ENCODE measurements at places on chromosomes 7 and 10.

GRCh38 chr7:122748195-122748594 lies 45.5 kb upstream of the RNF148 start:
- DNase-seq = no peak

DNA sequence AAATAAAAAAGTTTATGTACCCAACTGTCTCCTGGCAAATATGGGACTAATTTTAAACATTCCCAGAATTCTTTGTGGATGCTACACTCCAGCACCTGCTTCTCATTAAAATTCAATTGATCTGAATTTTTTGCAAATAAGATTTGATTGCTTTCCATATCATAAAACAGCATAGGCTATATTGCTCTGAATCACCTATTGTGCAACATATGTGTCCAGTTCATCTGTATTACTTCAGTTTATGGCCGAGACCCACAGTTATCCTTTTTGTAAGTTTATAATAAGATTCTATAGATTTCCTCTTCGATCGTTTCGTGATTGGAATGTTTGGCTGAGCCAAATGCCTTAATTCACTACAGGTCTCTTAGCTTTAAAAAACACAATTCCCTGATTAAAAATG lies 351.1 kb downstream of the TFEC start:
- no peak for DNase-seq

- peak; percentile 50 for DNase-seq
These were observed 94.0 kb downstream of the C10orf105 start for GRCh38 chr10:71625445-71626175.

DNA sequence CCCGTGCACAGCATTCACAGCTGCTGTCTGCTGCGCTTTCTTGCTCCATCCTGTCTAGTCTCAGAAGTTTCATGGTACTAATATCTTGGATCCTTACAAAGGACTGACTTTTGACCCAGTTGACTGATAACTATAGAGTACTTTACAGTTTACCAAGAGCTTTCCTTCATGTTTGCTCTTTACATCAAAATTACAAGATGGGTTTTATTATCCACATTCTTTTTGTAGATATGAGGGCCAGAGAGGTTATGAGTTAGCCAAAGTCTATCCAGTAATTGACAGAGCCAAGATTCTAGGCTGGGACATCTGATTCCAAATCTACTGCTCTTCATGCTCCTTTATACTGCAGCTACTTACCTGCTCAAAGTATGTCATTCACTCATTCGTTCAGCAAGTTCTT lies 218.2 kb downstream of the AUTS2 start:
- no peak for DNase-seq

DNA sequence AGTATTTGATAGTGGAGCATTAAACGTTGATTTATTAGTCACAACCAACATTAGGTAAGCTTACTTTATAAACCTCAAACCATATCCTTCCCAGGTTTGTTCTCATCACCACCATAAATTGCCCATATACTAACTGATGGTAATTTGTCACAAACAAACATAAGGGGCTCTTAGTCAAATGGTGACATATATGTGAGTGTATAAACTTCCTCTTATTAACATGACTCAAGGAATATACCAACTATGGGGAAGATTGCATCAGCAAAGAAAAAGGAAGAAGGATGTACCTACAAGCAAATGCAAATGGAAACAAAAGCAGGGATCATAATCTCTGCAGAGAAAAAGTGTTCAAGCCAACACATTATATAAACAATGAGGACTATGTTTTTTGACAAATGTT lies 418.2 kb upstream of the AKR1E2 start:
- no peak for DNase-seq

- DNase-seq = no peak
These were observed 189.7 kb downstream of the ACTR3B start for GRCh38 chr7:152949253-152949652.

- peak; percentile 88 for DNase-seq
These were observed 43.8 kb downstream of the ADAMTS14 start for GRCh38 chr10:70715853-70716795.

DNA sequence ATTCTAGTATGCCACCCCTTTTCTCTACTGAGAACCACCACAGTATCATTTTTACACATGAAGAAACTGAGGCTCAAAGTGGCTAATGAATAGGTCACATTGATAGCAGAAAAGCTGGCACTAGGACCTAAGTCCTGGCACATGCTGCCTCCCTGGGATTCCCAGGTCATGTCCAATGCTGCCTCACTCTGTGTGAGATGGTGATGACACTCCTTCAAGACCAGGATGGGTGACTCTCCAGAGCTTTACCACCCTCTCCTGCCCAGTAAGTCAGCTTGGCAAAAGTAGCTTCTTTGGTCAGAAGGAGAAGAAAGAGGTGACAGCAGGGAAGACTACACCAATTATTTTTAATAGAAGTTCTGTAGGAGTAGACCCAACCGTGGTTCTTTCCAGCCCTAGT lies 13.3 kb upstream of the AKR1B10 start:
- no peak for DNase-seq

GRCh38 chr7:103148131-103148993 lies 537 bp downstream of the NAPEPLD start:
- DNase-seq = no peak

DNA sequence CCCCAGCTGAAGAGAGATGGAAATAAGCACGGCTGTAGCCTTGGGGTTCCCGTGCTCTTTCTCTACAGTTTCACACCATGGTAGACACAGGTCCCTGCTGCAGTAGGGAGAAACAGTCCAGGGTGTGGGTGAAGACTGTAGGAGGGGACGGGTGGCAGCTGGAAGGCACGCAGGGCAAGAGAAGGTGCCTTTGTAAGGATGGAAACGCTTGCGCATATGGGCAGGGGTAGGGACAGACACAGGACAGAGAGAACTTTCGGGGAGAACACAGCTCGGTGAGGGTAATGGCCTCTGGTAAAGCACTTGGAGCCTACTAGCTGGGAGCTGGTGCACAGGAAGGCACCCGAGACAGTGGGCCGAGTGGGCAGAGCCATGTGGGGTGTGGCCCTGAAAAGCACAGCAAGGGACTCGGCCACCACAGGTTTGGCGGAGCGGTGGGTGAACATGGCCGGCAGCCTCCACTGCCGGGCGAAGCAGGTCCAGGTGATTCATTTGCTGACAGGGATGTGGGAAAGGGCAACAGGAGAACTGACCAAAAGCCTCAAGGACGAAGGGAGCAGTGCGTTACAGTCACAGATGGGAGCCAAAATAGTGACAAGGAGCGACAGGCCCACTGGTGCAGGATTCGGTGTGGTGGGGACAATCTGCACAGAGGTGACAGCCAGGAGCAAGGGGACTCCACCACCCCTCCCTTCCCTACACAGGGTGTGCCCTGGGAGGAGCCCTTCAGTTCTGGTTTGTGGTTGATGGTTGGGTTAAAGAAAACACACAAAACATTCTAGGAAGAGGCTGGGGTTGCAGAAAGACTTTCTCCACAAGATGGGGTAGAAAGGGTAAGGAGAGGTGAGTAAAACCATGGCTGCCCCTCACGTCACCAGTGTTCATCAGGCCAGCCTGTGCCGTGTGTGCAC lies 97.1 kb downstream of the VOPP1 start:
- DNase-seq = no peak

DNA sequence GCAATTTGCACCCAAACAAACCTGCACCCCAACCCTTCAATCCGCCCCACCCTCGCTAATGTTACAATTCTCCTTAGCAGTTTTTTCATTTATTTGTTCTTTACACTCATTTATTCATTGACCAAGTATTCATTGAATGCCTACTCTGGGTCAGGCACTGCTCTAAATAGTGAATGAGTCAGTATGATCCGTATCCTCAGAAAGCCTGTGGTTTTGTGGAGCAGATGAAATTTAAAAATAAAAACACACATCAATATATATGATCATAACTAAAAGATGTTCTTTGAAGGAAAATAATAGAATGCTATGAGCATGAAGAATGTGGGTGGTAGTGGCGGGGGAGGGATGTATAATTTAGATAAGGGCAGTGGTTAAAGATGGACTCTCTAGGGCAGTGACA lies 13.3 kb downstream of the IFIT5 start:
- DNase-seq = no peak
